ENCODE measurements at places on chromosomes 7 and 10. TPM values are rescaled to one million over a fixed set of nuclear protein-coding genes. Genes with fewer than 3 reads are reported as not detected.
A peak's percentile ranks its signal among the peaks of the same experiment; 100 is the strongest.

Gene IRF5
- total RNA-seq = 17.4 TPM

Gene ANKRD1
- total RNA-seq = 1,018 TPM

Gene FAM237B
- not detected for total RNA-seq

Gene IFIT3
- 17.2 TPM for total RNA-seq

Gene TRIM73
- 0.03 TPM for total RNA-seq

Gene GPNMB
- total RNA-seq = 333 TPM

Gene CCDC172
- total RNA-seq = not detected

Gene NAT16
- 0.93 TPM for total RNA-seq

Gene CPN1
- total RNA-seq = not detected

Gene GPC2
- 7.4 TPM for total RNA-seq

Gene PIK3AP1
- 12.1 TPM for total RNA-seq

Gene UCN3
- not detected for total RNA-seq

Gene SEMA3D
- 3.4 TPM for total RNA-seq

- no peak for DNase-seq
These were observed 59.6 kb upstream of the FAM204A start for GRCh38 chr10:118401708-118402193.

DNA sequence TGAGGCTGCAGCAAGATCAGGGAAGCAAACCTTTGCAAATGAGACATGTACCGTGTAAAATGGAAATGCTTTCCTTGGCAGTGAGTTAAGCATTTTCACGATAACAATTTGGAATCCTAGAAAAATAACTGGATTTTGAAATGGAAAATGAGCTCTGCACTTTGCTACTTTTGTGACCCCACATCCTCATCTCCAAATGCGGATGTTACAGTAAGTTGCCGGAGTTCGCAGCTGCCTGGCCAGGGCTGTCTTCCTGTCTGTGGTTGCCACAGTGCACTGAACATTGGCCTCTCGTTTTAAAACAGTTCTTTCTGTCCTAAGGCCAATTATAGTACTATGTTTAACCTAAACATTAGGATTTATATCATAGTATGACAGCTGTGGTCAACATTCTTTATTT, 136.2 kb upstream of the FZD8 start:
- no peak for DNase-seq

- no peak for DNase-seq
These were observed 80.2 kb upstream of the CACNB2 start for GRCh38 chr10:18059826-18060559.

DNA sequence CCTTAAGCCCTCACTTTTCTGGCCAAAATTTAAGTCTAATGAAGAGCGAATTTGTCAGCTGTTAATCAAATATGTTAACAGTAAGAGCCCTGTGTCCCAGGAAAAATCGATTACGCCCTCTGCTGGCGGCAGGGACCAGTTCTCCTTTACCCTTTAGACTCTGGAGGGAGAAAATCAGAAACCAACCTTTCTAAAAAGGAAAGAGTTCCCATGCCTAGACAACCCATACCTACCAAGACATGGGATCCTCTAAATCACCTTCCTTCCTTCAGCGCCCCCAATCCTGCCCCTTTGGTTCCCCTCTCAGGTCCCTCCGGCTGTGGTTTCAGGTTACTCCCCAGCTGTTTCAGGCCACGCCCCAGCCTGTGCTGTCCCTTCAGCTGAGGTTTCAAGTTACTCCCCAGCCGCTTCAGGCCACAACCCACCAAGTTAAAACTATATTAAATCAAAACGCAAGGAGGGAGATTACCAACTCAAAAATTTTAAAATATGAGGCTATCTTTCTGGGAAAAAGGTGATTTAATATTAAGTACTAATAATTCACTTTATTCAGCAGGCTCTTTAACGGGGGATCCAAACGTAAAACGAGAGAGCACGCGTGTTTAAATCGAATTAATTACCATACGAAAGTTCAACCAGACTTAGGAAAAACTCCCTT, 1.4 kb upstream of the AKR1B15 start:
- DNase-seq = peak; percentile 54

GRCh38 chr7:18216270-18216669, 188.6 kb upstream of the PRPS1L1 start:
- DNase-seq = no peak

DNA sequence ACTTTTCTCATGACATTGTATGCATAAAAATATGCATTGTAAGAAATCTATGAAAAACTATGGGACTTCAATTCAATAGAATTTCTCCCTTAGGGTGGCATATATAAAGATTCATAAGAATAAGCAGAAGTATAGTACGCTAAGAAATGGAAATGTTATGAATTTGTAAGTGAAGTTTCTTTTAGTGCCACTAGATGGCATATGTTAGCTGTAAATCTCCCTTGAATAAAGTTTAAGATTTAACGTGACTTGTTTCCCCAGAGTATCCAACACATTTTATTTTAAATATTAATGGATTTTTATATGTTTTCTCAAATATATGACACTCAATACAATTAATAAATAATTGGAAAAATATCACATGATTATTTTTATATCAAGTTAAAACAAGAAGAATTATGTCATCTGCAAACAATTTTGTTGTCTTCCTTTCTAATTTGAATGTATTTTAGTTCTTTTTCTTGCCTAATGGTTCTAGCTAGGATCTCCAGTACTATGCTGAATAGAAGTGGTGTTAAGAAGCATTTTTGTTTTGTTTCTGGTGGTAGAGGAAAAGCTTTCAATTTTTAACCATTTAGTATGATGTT, 287.2 kb downstream of the HGF start:
- peak; percentile 33 for DNase-seq

DNA sequence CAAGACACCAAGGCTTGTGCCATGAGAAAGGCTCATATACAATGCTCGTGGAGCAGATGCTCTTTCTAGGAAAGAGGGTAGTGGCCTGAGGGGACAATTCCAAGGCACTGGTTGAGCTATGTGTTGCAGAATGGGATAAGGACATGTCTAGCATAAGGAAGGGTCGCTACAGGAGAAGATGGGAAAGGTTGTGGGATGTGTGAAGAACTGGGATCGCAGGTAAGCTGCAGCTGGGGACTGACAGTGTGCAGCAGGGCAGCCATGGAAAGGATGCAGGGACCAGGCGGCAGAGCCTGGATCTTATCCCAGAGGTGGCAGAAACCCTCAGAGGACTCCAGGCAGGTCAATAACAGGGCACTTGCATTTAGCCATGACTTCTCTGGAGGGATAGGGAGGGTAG, 56.1 kb downstream of the COBL start:
- no peak for DNase-seq

DNA sequence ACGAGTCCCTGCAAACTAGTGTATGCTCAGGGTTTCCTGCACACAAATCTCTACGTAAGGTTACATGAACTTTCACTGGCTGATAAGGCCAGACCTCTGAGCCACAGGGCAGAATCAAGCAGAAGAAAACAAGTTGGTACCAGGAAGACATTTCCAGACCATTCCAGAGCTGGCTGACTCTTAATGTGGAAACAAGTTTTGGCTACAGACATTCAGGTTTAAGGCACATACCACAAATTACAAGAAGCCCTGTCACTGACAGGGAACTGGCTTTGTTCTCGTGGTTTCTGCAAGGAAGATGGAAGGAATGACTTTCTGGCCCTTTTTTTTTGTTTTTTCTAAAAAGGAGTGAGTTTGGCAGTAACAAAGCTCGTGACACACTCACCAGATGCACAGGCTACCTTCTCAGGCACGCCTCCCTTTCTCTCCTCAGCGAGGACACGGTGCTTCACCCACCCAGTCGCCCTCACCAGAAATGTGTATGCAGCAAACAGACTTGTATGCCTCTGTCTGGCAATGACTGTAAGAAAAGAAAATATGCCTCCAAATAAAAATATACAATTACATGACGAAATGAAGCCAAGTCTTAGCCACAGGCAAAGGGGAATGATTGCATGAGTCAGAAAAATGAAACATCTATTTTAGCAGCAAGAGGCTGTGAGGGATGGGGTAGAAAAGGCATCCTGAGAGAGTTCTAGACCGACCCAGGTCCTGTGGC, 22.6 kb downstream of the PLAC9 start:
- DNase-seq = peak; percentile 69

GRCh38 chr7:959271-959670, 4.8 kb upstream of the ADAP1 start:
- DNase-seq = no peak

DNA sequence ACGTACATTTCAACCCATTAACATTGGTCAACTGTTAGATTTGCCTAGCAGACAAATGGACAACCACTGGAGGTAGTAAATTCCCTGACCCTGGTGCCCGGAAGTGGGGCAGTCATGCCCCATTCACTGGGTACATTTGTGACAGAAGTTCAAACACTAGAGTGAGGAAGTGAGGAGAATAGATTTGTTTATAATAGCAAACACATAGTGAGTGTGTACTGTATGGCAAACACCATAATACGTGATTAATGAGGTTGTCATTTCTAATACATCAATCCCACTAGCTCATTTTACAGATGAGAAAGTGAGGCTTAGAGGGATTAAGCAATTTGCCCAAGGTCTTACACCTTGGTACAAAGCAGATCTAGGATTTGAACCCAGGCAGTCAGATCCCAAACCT, 181.9 kb upstream of the MKLN1 start:
- no peak for DNase-seq

DNA sequence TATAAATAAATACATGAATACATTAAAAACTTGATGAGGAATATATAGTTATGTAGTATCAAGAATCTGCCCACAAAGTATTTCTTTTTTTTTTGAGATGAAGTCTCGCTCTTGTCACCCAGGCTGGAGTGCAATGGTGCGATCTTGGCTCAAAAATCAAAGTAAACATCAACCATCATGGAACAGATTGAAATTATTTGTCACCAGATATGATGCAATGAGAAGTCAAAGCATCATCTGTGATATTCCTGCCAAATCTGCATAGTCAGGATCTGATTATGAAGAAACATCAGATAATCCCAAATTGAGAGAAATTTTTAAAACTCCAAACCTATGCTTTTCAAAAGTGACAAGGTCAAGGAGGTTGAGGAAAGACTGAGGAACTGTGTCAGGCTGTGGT, 5.1 kb upstream of the CYP2C18 start:
- DNase-seq = no peak

GRCh38 chr10:14507176-14507575, 176.5 kb upstream of the FRMD4A start:
- no peak for DNase-seq

DNA sequence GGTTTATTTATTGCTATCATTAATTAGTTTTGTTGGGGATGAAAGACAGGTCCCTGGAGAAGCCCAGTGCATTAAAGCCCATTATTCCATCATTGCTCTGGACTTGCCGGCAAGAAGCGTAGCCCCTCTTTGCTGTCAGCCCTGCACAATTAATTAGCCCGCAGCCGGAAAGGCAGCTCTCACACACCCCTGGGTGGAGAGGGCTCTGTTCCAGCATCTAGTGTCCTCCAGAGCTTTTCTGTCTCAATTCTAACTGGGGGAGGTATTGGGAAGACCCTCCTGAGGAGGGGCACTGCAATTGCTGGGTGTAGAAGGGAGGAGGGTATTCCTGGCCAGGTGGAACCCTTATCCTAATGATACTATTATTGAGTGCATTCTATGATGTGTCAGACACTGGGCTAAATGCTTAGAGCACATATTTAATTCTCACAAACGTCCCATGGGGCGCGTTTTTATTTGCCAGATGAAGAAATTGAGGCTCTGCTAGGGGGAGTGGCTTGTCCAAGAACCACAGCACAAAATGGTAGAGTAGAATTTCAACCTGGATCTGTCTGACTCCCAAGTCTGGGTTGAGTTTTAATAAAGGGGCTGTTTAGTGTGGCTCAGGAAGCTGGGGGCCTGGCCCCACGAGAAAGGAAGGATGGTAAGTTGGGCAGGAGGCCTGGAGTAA, 148.1 kb upstream of the PCBD1 start:
- no peak for DNase-seq

DNA sequence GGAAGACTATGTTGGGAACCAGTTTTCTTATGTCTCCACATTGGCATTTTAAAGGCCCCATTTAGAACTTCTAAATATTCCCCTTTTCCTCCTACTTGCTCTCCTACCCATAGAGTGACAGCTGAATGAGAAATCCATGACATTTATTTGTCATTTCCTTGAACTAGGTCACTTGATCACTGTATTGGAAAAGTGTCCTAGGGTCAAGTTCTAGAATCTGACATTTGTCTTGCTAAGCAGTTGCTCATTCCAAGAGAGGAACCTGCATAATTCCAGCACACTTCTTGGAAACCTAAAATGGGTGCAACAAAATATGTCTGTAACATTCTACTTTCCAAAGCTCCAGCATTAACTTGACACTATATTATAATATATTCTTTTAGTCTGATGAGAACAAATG, 3.6 kb upstream of the DPY19L1 start:
- no peak for DNase-seq

- DNase-seq = no peak
These were observed 47.4 kb downstream of the PRPF18 start for GRCh38 chr10:13634207-13634606.

DNA sequence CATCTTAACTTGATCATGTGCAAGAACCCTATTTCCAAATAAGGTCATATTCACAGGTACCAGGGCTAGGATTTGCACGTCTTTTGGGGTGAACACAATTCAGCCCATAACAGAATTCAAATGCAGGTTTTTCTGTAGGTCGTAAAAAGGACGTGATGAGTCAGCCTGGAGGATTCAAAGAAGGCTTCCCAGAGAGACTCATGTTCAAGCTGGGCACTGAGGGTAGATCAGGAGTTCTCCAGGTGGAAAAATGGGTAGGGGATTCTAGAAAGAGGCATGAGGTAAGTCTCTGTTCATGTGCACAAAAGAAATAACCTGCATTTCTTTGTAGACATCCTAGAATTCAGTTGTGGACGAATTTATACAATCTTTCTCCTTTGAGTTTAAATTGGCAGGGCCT, 160.4 kb downstream of the RPS24 start:
- DNase-seq = peak; percentile 29

- DNase-seq = peak; percentile 30
These were observed 186.7 kb upstream of the HGF start for GRCh38 chr7:81956520-81956919.

- DNase-seq = no peak
These were observed 35.9 kb downstream of the SVIL start for GRCh38 chr10:29598851-29599311.

DNA sequence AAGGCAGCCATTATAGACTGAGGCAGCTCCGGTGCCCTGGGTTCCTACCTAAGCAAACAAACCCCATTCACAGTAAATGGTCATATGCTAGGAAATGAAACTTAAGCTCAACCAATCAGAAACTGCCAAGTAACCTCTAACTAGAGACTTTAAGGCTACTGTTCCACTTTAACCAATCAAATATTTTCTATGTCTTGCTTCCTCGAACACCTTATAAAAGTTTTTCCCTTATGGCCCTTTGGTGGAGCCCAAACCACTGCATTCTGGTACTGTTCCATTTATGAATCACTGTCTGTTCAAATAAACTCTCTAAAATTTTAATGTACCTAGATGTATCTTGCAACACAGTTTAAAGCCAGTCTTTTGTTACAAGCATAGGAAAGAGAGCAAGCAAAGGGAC, 361.1 kb downstream of the HGF start:
- no peak for DNase-seq

Measured in A172 (cell line).